ENCODE measurements at places on chromosomes 6 and 20.

GRCh38 chr20:32792316-32792715 lies 27.4 kb upstream of the MAPRE1 start:
- DNase-seq = peak; percentile 50

- DNase-seq = peak; percentile 75
Measured at GRCh38 chr6:6811128-6812009, 222.8 kb downstream of the LY86 start.

- DNase-seq = no peak
Measured at GRCh38 chr20:32051720-32052089, 337 bp upstream of the HCK start.

- DNase-seq = no peak
Measured at GRCh38 chr6:101711518-101711917, 318.0 kb downstream of the GRIK2 start.

DNA sequence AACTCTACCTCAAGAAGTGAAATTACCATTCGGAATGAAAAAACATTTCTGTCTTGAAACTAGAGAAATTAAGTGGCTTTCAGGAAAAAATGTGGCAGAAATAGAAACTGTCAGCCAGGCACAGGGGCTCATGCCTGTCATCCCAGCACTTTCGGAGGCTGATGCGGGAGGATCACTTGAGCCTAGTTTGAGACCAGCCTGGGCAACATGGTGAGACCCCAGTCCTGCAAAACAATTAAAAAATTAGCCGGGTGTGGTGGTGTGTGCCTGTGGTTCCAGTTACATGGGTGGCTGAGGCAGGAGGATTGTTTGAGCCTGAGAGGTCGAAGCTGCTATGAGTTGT lies 7.1 kb upstream of the TMEM181 start:
- DNase-seq = no peak

- DNase-seq = peak; percentile 71
Measured at GRCh38 chr20:48898210-48898609, 23.3 kb upstream of the ARFGEF2 start.

DNA sequence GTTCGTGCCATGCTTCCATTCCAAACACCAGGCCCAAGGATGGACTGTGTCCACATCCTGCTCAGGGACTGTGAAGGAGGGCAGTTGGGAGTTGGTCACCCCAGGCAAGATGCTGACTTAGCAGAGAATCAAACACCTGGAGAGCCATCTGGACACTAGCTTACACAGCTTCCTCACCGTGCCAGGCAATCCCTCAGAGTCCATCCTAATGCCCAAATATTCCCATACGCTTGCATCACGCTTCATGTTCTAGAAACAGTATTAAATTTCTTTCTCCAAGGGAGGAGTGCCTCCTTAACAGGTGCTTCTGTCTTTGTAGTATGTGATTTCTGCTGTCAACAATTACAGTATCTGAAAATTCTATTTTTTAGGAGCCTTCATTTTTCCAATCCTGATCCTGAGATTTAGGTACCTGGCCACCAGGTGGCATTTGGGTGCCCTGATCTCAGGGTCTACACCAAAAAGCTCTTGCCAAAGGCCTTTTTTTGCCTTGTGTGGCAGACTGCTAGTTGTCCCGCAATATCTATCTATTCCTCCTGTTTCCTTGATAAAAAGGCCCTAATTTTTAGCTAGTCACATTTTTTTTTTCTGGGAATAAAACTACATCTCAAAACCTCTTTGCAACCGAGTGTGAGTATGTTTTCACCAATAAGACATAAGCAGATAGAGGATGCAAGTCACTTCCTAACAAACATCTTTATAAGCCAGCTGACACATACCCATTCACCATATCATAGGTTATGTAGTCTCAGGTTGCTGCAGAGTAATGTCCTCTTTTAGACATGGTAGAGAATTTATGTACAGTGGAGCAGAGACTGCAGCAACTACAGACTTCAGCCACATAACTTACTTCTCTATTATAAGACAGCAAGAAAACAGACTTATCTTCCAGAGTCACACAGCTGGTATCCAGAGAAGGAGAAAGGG lies 85.0 kb downstream of the PREP start:
- no peak for DNase-seq

GRCh38 chr6:147384029-147384428 lies 124.5 kb upstream of the SAMD5 start:
- DNase-seq = no peak

GRCh38 chr6:143804835-143805239 lies 38.3 kb upstream of the LTV1 start:
- peak; percentile 7 for DNase-seq

DNA sequence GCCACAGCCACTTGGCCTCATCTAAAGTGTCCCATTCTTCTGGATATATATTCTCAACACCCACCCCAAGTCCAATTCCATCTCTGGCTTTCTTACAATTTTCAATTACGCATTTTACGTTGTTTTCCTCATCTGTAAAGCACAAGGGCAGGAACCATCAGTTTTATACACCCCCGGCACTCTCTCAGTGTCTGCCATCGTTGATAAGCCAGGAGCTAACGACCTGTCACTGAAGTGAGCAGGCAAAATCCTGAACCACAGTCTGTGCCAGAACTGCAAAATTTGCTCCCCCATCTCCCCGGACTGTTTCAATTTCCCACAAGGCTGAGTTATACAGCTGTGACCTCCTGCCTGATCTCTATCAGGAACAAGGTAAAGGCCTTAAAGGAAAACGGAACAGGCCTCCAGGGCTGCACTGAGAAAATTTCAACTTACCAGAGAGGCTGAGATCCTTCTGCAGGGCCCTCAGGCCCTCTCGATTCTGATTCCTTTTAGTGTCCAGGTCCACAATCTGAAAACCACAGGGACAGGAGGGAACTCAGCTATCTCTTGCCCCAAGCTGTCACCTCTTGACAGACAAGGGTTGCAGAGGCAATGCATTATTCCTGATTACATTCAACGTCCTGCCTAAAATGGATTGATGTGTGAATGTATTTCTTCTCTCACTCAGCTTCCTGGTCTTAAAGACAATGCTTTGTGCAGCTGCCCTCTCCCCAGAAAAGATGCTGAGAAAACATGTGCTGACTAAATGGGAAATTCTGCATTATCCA lies 1.8 kb downstream of the PDRG1 start:
- DNase-seq = no peak

DNA sequence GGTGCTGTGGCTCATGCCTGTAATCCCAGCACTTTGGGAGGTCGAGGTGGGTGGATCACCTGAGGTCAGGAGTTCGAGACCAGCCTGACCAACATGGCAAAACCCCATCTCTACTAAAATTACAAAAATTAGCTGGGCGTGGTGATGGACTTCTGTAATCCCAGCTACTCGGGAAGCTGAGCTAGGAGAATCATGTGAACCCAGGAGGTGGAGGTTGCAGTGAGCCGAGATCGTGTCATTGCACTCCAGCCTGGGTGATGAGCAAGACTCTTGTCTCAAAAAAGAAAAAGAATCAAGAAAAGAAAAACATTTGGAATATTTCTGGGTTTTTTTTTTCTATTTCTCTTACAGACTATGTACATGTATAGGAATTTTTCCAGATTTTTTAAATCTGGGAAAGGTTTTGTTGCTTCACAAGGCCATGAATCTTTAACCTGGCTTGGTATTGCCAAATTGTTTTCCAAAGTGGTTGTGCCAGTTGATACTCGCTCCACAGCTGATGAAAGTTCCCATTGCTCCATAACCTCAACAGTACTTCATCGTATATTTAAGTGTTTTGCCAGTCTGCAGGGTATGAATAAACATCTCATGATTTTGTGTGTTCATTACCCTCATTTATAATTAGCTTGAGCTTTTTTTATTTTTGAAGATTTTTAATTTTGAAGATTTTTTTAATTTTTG lies 33.5 kb downstream of the RNF217 start:
- DNase-seq = no peak

- peak; percentile 63 for DNase-seq
Measured at GRCh38 chr20:17431621-17432364, 99.4 kb downstream of the BFSP1 start.
